ENCODE measurements at places on chromosomes 4 and X.

GRCh38 chr4:148090503-148091476, 351.4 kb downstream of the NR3C2 start:
- DNase-seq = no peak

- DNase-seq = no peak
Observed at GRCh38 chr4:41873380-41874295, 61.6 kb upstream of the TMEM33 start.

GRCh38 chrX:107769581-107770317, 5.8 kb downstream of the TSC22D3 start:
- no peak for DNase-seq

DNA sequence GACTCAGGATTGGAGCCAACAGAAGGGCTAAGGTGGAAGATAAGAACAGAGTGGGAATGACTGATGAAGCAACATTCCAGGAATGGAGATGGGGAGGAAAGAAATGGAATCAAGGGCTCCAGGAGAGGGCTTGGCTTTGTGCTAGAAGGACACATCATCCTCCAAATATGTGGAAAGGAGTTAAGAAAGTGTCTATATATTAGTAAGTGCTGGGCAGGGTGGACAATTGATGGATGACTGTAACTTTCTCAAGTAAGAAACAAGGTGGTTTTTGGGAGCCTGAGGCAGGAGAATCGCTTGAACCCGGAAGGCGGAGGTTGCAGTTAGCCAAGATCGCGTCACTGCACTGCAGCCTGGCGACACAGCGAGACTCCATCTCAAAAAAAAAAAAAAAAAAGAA, 71.6 kb upstream of the NFKB1 start:
- no peak for DNase-seq
